Nasal cavity respiratory epithelium epithelial cell of viscerocranial mucosa (primary cell): ENCODE measurements at places on chromosomes 2 and 18. TPM values are rescaled to one million over a fixed set of nuclear protein-coding genes. Genes with fewer than 3 reads are reported as not detected.

Gene NPAS2
- 17.8 and 28.8 TPM in 2 replicates for total RNA-seq

Gene GAREM1
- 9.2 and 17.1 TPM in 2 replicates for total RNA-seq

Gene BARD1
- 9.0 and 16.7 TPM in 2 replicates for total RNA-seq

Gene RAPGEF4
- 0.34 and 1.00 TPM in 2 replicates for total RNA-seq

Gene TXNDC2
- total RNA-seq, result under 0.01 TPM in 1 of 2 replicates, not detected in the other

Gene FLACC1
- total RNA-seq, result 0.34 and 0.71 TPM in 2 replicates

Gene VSNL1
- 2.1 and 11.7 TPM in 2 replicates for total RNA-seq
